ENCODE measurements at places on chromosomes 6 and 20. TPM values are rescaled to one million over a fixed set of nuclear protein-coding genes. Genes with fewer than 3 reads are reported as not detected.
A peak's percentile ranks its signal among the peaks of the same experiment; 100 is the strongest.

PTPRT gene
- 0.92 TPM for total RNA-seq

TUBB2A gene
- 106 TPM for total RNA-seq

CLPSL2 gene
- not detected for total RNA-seq

BHLHE23 gene
- total RNA-seq, result not detected

AMD1 gene
- total RNA-seq, result 65.6 TPM

PPP1R3G gene
- total RNA-seq, result 4.4 TPM

KIF6 gene
- total RNA-seq, result 2.4 TPM

GRCh38 chr6:11094411-11094851 lies 797 bp downstream of the SMIM13 start:
- peak; percentile 49 for DNase-seq

GRCh38 chr6:120826253-120826652 lies 508.0 kb downstream of the TBC1D32 start:
- DNase-seq, result peak; percentile 49

GRCh38 chr6:3398755-3399696 lies 57.8 kb downstream of the SLC22A23 start:
- DNase-seq, result no peak

- no peak for DNase-seq
Measured at GRCh38 chr6:131524695-131525336, 48.2 kb upstream of the ARG1 start.

- DNase-seq, result no peak
Measured at GRCh38 chr6:100209323-100210136, 215.5 kb upstream of the MCHR2 start.

DNA sequence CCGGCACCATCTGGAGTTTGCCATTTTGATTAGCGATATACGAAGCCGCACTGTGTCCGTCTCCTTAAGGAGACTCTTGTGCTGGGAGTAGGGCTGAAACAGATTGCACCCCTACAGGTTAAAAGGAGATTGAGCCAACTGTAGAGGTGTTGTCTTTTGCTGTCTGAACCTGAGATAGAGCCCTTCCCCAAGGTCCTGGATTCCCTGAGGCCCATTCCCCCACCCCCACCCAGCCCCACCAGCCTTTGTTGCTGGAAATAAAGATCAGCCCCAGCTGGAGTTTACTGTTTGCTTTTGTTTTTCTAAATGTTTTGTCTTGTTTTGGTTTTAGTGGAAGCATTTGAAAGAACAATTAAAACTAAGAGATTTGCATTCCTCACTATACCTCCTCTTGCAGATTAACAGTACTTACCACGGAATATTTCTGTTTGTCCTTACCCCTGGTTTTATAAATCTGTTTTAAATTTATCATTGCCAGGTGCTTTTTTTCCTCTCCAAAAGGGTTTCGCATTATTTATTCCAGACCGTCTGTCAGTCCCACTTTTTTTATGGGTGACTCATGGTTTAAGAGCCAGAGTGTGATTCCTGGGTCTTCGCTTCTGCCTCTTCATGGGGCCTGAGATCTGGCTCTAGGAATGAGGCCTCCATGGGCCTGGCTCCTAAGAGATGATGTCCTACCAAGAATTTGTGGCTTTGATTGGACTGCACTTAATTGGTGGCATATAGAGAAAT lies 169.2 kb downstream of the DTNBP1 start:
- DNase-seq, result no peak

DNA sequence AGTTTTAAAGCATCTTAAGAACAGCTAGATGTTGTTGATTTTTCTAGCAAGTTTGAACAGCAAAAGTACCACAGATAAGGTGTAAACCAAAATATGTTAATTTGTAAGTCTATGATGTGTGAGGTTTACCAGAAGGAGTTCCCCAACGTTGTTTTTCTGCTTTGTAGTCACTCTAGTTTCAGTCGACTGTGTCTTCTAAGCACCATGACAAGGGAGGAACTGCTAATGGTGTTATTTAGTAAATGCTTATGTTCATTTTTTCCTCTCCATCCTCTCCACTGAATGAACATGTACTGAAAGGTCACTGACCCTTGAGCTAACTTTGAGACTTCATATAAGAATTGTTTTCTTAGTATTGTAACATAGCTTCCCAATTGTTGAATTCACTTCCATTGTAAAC lies 3.0 kb downstream of the ENPP3 start:
- no peak for DNase-seq

DNA sequence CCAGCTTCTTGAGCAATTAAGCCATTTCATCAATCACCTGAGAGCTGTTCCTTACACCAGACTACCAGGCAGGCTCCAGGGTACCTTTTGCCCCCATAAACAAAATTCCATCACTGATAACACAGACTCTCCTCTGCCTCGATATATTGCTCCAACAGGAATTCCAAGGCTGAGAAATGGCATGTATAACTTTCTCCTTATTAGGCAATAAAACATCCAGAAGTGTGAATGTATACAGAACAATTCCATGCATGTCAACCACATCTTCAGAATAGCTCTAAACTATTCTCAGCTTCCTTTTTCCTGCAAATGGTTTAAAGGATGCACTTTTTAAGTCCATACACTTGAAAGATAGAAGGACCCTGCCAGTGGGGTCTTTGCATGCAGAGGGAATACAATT lies 73.8 kb downstream of the EDN3 start:
- DNase-seq, result no peak

DNA sequence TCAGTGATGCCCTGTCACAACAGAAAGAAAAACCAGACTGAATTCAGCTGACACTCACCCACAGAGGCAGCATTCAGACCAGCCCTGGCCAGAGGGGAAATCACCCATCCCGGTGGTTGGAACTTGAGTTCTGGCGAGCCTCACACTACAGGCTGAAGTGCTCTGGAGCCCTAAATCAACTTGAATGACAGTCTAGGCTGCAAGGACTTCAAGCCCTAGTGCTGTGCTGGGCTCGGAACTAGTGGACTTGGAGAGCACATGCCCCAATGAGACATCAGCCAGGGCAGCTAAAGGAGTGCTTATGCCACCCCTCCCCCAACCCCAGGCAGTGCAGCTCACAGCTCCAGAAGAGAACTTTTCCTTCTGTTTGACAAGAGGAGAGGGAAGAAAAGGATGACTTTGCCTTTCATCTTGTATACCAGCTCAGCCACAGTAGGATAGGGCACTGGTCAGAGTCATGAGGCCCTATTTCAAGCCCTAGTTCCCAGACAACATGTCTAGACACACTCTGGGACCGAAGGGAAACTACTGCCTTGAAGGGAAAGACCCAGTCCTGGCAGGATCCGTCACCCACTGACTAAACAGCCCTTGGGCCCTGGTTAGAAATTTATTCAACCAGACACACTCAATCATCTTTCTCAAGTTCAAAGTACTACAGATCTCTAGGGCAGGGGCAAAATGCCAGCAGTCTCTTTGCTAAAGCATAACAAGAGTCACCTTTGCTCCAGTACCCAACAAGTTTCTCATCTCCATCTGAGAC lies 43.2 kb upstream of the PNRC1 start:
- no peak for DNase-seq

DNA sequence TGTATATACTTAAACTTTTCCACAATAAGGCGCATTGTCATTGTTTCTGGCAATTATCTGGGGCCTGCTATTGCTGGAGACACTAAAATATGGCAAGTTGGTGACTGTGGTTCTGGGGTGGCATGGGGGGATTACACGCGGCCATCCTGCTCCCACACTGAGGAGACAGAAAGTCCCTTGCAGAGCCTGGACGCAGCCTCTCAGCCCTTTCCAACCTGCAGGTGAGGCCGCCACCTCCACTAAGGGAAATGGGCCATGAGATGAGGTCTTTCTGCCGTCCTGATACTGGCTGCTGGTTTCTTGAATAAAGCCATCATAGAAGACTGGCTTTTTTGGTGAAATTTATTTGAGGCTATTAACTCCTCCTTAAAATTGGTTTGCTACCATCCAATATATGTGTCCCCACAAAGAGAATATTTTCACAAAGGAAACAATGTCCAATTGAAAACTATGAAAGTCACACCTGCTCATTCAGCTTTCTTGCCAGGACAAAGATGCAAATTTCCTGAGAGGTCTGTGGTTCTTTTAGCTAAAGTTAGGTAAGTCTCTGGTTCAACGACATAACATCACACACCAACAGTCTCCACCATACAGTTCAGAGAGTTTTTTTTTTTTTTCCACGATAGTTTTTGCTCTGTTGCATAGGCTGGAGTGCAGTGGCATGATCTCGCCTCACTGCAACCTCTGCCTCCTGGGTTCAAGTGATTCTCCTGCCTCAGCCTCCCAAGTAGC lies 13.0 kb downstream of the TXNDC5 start:
- no peak for DNase-seq
